ENCODE measurements at places on chromosomes 12 and 14.
A peak's percentile ranks its signal among the peaks of the same experiment; 100 is the strongest.

GRCh38 chr12:98260276-98260675 is 255.1 kb upstream of the TMPO start:
- DNase-seq: no peak

DNA sequence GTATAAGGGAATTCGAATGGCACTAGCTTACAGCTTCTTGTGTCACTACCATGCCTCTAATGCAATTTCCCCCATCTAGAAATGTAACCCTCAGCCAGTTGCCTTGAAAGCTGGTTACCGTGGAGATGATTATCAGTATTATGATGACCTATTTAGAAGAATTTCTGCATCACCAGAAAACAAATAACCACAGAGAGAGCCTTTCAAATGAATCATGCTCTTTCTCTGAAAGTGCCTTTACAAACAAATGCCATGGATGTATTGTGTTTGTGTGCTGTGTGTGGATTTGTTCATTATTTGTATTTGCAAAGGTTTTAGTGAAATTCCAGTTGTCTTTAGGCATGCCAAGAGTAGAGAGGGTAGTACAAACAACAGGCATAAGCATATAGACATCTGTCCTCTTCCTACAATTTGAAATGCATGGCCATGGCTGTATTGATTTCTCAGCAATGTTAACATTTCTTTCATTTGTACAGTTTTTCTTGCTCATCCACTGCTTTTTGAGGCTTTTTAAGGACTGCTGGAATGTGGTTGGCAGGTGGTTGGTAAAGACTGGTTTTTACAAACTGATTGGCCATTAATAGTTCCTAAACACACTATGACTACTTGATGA is 266.5 kb downstream of the PAWR start:
- no peak for DNase-seq

DNA sequence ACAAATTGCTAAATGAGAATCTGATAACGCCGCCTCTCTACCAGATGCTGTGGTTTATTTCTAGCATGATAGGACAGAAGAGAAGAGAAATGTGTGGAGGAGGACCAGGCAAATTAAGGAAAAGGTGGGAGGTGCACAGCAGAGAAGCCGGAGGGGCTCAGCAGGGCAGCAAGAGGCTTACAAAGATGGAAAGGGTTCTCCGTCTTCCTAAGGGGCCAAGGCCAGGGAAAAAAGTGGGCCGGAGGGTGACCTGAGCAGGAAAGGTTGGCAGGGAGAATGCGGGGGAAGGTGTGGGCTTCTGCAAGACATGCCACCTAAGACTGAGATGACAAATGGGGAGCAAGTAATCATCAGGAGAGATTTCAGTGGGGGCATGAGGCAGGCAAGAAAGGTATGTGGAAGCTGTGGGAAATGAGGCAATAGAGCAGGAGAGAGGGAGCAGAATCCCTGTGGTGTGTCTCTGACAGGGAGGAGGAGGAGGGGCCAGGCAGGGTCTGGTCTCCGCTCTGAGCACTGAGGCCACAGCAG is 18.7 kb downstream of the MANSC1 start:
- peak; percentile 26 for DNase-seq

- no peak for DNase-seq
These were observed 1.5 kb upstream of the NOXRED1 start for GRCh38 chr14:77424862-77425261.

DNA sequence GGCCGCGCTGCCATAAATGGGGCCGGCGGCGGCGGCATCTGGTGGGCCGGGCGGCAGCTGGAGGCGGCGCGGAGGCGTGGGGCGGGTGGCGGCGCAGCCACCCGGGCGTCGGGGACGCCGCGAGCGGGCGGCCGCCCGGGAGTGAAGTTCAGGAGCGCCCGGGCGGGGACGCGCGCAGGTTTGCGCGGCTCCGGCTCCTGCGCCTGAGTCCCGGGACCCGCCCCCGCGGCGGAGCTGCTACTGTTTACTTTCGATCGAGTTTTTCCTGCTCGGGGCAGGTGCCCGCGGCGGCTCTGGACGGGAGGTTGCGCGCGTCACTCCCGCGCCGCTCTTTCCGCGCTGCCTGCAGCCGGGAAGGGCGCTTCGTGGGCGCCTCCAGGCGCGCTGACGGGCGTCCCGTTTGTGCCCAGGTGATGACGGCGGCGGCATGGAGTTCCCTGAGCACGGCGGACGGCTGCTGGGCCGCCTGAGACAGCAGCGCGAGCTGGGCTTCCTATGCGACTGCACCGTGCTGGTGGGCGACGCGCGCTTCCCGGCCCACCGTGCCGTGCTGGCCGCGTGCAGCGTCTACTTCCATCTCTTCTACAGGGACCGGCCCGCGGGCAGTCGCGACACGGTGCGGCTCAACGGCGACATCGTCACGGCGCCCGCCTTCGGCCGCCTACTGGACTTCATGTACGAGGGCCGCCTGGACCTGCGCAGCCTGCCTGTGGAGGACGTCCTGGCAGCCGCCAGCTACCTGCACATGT is at the start of gene ZBTB42:
Gene ZBTB42, plus strand, starts transcription at position 331 of the 749 bp plus-strand sequence. Its CDS starts 97 bp downstream, at position 428.
- peak; percentile 91 for DNase-seq

DNA sequence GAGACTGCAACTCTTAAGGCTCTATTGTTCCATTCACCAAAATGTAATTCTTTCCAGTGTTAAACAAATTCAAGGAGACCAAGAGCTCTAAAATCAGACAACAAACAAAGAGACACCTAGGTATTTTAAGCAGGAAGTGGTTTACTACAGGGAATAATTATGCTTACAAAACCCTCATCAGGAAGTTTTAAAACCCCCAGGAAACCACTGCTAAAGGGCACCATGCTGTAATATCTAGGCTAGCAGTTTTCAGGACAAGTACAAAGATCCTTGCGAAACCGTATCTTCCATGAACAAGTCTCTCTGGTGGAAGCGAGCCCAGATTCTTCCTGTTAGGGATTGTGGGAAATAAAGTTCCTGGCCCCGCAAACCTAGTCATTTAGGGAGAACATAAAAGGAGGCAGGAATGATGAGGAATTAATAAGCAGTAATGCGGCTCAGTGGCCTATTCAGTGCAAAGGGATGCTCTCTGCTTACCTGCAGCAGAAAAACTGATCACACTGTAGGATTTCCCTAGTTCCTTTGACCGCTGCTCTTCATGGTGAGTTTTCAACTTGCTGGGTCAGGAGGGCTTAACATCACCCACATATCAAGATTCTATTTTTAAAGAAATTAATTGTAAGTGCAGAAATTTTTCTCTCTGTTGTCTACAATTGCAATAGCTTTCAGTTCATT is 42.8 kb downstream of the ACSM4 start:
- no peak for DNase-seq

- DNase-seq: peak; percentile 40
These were observed 352.2 kb downstream of the TMEM121 start for GRCh38 chr14:105878554-105878953.

- DNase-seq: no peak
These were observed 136.8 kb downstream of the TBX5 start for GRCh38 chr12:114269153-114269552.

GRCh38 chr14:61147831-61148549 is 133.1 kb downstream of the TMEM30B start:
- DNase-seq: no peak

DNA sequence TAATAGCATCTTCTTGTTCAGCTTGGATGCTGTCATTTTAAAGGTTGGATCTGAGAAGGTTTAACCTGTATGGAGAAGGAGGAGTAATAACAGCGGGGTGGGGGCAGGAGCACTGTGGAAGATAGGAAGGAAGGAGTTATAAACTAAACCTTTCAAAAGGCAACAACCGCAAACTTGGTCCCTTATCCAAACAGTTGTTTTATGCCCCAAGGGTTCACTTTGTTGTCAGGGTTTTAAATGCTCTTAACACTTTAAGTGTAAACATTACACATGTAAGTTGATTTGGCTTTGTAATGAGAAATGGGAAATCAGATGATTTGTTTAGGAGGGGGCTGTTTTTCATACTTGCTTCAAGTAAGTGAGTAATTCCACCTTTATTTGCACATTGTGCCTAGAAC is 3.0 kb downstream of the NPAS3 start:
- no peak for DNase-seq

DNA sequence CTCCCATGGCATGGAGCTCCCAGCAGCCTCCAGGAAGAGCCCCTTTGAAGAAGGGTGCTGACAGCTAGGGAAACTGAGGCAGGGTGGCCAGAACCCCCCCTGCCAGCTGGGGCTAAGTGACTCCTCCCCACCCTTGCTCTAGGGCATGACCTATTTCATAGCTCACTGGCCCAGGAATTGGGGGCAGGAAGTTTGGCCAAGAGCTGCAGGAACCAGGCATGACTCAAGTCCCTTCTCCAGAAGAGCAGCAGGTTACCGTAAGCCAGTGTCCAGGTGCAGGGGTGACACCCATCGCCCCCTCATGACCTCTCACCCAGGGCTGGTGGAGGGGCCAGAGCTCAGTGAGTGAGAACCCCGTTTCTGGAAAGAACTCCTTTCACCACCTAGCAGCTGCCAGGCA is 1.9 kb downstream of the RASAL1 start:
- DNase-seq: no peak

GRCh38 chr12:123037791-123038190 is 57.3 kb downstream of the ARL6IP4 start:
- DNase-seq: no peak

DNA sequence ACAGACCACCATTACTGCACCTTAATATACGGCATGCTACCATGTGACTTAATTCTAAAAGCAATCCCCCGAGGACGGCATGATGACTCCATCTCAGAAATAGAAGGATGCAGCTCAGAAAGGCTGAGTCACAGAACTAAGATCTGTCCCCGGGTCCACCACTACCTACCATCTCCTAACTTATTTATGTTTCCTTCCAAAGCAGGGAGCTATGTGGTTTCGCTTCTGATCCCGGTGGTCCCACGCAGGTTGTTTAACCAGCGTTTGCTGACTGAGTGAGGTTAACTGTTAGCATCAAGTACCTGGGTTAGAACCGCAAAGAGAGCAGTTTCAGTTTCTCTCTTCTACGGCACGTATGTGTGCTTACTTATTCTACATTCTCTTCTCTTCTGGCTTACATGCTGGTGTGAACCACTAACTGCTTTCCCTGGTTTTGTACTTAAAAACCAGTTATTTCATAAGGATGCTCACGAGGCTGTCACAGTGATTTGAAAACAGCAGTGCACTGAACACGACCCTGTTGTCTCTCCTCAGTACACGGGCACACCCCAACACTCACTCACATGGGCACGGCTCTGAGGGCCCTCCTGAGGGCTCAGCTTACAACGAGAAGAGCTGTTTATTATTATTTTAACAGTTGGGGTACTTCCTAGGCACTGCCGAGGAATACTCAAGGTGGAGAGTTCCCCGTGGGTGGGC is 66.7 kb downstream of the CCDC88C start:
- DNase-seq: no peak

- DNase-seq: no peak
These were observed 17.8 kb upstream of the PRMT8 start for GRCh38 chr12:3473171-3473570.

DNA sequence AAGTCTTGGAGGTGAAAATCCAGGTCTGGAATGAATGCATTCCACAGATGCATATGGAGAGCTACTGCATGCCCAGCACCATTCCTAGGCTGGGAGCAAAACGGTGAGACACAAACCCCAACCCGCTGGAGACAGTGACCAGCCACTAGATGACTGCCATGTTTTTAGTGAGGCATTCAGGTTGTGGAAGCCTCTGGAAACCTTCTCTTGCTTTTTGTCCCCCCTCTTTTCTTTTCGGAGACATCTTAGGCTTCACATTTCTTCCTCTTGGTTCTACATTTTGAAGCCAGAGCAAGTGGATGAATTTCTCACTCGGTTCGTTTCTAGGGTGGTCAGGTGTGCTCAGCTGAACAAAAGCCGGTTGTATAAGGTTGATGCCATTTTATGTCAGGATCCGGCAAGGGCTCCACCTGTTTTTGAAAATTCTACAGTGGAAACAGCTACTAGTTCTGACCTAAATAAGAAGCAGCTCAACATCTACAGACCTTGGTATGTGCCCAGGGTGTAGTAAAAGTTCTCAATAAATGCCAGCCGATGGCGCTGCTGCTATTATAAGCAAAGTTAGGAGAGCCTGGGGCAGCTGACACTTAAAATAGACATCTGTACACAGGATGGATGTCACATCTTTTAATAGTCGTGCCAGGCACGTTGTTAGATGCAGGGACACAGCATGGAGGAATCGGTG is 1.8 kb upstream of the ZNF839 start:
- no peak for DNase-seq

DNA sequence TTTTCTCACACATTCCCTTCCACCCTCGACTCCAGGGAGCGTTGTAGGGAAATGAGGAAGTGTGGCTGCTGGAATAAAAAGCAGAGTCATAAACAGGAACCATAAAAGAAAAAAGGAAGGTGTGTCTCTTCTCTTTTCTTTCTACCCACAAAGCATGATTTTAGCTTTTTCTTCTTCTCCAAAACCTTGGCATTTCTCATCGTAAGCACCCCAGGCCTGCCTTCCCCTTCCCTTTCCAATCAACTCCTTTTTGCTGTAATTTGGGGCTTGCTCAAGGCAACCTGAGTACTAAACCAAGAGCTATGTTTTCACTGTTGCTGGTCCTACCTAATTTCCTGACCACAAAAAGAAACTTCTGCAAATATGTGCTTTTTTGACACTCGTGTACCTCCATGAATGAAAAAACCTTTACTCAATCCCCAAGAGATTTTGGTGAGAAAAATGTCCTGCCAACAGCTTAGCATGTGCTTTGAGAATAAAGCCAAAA is 9.2 kb downstream of the PLBD1 start:
- DNase-seq: no peak

- no peak for DNase-seq
These were observed 168.8 kb downstream of the ANO4 start for GRCh38 chr12:100963381-100963780.

All from left lobe of liver (tissue), 2 donors.